Esophagus muscularis mucosa (tissue), 4 donors: ENCODE measurements at places on chromosomes 13 and 19. TPM values are rescaled to one million over a fixed set of nuclear protein-coding genes. Genes with fewer than 3 reads are reported as not detected.

DNA sequence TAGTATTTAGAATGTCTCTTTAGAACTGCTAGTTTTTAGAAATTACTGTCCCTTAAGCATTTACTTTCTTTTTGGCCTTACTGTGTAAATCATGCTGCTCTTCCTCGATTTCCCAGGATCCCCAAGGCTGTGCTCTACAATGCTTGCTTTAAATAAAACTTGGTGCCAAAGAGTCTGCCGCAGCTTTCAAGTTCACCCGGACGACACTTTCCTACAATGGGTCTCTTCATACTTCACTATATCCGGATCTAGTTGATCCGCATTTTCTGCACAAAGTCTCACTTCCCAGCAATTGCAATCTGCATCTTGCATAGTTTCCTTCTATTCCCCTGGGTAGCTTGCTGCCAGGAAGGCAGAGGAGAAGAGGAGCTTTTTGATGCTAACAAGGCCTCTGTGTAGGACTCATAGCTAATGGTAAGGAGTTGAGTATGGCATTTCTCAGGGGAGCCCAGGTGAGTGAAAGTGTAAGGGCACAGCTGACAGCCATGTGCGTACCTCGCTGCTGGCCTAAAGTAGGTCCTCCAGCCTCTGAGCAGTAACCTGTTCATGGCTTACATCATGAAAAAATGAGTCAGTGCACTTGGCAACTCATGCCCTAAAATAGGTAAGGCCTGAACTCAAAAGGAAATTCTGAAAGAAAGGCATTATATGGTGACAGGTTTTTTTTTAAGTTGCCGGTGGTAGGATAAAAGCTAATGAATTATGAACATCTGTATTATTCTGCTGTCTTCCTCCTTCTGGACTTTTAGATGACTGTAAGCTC is 101.6 kb downstream of the ENOX1 start:
- no peak for DNase-seq

SYNE4 gene
- not detected for total RNA-seq

- no peak for DNase-seq
Measured at GRCh38 chr13:39879286-39880035, 224.0 kb downstream of the COG6 start.

NCCRP1 gene
- total RNA-seq, result 0.39 TPM

LAMP1 gene
- 110 TPM for total RNA-seq

- no peak for DNase-seq
Measured at GRCh38 chr19:40995355-40995754, 4.3 kb downstream of the CYP2B6 start.

GRCh38 chr13:43080199-43080598 is 56.8 kb downstream of the DNAJC15 start:
- no peak for DNase-seq

GRCh38 chr13:37984357-37984756 is 114.8 kb upstream of the TRPC4 start:
- DNase-seq, result no peak

DNA sequence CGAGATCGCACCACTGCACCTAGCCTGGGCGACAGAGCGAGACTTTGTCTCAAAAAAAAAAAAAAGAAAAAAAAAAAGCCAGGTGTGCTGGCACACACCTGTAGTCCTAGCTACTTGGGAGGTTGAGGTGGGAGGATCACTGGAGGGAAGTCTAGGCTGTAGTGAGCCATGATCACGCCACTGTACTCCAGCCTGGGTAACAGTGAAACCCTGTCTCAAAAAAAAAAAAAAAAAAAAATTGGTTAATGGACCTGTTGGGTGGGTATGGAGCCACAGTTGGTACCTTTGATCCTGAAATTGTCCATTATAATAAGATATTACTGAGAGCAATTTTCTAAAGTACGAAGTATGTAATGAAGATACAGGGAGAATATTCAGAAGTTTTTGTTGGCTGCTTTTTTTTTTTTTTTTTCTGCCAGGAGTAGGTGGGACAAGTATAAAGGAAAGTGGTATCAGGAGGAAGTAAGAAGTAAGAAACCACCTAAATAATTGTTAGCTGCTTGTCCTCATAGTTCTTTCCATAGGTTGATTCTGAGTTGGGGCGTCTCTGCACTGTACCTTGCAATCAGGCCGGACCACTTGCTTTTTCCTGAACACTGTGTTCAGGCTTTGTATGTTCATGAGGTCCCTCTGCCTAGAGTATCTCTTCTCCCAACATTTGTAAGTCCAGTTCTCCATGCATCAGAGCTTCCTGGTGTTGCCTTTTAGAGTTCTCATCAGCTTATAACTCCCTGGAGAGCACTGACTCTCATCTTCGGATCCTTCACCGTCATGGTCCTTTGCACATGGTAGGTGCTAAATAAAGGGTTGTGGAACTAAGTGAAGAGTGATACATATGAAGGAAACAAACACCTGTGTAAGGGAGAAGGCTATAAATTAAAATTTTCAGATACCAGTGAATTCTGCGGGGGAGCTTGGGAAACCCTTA is 31.7 kb downstream of the ARHGAP35 start:
- no peak for DNase-seq

DNA sequence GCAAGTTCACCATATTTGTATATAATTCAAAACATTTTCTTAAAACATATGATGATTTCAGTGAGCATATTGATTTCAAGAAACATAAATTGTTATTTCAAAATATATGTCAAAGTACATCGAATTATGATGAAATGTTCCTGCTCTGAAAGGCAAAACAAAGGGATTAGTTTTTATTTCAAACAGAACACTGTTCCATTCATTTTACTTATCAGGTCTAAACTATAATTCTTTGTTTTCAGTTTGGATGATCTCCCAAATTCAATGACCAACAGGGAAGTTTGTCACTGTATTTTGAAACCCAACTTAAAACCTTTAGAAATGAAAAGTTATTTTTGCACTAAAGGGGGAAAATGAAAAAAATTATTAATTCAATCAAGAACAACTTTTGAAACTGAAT is 610.2 kb downstream of the SLITRK1 start:
- no peak for DNase-seq

DNA sequence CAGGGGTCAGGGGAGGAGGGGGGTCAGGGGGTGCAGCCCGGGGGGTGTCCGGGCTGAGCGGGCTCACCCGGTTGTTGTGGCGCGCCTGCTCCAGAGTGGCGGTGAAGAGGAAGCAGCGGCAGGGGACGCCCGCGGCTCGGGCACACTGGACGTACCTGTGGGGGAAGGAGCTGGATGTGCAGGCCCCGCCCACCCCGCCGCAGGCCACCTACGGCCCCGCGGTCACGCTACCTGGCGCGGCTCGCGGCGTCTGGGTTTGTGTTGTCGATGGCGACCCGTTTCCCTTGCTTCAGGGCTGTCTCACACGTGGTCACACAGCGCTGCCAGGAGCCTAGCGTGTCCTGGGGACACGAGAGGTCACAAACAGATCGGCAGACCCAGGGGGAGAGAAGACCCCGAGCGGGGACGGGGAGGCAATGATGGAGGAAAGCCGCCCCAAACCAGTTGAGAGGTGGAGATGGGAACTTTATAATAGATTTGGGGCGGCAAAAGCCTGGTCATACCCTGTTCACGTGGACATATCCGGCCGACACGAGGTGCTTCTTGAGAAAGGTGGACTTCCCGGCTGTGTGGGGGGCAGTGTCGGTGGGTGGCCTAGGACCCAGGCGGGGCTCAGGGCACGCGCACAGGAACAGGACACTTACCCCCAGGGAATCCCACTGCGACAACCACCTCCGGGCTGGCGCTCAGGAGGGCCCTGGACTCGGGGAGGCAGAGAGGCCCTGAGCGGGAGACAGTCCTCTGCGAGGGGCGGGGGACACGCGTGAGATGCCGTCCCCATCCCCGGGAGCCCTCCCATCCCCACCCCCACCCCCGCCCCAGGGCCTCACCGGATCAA is 5.6 kb downstream of the PNKP start:
- DNase-seq, result no peak

AMH gene
- total RNA-seq, result 1.6 TPM

DNA sequence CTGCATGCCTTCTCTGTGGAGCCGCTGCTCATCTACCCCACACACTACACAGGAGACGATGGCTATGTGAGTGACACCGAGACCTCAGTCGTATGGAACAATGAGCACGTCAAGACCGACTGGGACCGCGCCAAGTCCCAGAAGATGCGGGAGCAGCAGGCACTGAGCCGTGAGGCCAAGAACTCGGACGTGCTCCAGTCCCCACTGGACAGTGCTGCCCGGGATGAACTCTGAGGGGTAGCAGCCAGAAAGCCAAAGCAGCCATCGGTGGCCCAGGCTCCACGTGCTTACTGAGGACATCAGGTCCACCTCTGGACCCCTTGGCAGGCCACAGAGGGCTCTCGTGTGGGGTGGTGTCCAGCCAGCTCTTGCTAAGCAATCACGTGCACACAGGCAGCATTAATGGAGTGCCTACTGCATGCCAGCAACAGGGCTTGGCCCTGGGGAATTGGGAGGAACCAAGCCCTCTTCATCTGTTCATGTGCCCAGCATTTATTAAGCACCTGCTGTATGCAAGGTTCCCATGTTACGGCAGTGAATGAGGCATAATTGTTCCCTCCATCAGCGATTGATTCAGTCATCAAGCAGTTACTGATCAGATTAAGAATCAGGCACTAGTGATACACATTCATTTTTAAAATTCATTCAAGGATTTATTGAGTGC is 25.9 kb downstream of the COLGALT1 start:
- DNase-seq, result no peak

- DNase-seq, result no peak
Measured at GRCh38 chr19:6198896-6199239, 63.4 kb downstream of the ACSBG2 start.

DNA sequence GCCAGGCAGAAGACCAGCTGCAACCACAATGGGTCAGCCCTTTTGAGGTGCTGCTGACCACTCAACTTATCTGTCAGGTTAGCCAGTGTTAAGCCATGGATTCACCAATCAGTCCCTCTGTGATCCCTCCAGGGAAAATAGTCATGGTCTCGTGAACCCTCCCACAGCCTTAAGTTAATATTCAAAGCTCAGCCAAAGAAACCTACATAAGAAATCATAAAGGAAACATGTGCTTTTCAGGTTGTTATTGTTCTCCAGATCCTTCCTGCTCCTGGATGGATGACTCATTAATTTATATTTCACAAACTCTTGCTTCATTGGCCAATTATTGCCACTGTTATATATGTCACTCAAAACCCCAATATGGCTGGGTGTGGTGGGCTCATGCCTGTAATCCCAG is 161.9 kb downstream of the B3GLCT start:
- no peak for DNase-seq

- DNase-seq, result no peak
Measured at GRCh38 chr13:94382960-94383359, 96.5 kb downstream of the DCT start.

ZNF93 gene
- total RNA-seq, result 1.2 TPM

GRCh38 chr19:46353730-46354528 is 7.0 kb downstream of the PPP5C start:
- no peak for DNase-seq

- peak; percentile 29 for DNase-seq
Measured at GRCh38 chr13:18991060-18991459, 190.6 kb downstream of the TUBA3C start.
